ENCODE measurements at places on chromosomes 12 and 14.
A peak's percentile ranks its signal among the peaks of the same experiment; 100 is the strongest.

- no peak for DNase-seq
These were observed 57.9 kb downstream of the ASCL4 start for GRCh38 chr12:107832441-107832840.

GRCh38 chr14:83923842-83924241, 1606.1 kb upstream of the FLRT2 start:
- DNase-seq = no peak

DNA sequence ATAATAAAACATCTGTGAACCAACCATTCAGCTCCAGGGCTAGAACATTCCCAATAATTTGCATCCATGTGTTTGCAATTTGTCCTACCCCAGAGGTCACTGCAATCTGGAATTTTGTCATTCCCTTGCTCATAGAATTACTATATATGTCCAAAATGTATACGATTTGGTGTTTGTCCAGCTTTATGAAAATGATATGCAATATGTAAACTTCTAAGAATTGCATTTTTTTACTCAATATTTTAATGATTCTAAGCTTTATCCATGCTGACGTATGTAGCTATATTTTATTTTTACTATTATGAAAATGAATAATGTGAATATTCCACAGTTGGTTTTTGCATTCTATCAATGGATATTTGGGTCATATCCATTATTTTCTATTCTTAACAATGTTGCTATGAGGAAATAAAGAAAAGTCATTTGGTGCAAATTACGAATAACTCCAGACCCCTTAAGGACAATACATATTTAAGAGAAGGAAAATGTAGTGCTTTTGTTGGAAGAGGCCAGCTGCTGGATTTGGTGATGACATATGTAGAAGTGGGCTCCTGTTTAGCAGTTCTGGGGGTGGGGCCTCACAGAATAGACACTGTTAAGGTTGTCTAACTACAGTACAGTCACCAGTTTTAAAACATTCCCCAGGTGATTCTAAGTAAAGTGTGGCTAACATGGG, 139.4 kb downstream of the SLC38A4 start:
- DNase-seq = no peak

DNA sequence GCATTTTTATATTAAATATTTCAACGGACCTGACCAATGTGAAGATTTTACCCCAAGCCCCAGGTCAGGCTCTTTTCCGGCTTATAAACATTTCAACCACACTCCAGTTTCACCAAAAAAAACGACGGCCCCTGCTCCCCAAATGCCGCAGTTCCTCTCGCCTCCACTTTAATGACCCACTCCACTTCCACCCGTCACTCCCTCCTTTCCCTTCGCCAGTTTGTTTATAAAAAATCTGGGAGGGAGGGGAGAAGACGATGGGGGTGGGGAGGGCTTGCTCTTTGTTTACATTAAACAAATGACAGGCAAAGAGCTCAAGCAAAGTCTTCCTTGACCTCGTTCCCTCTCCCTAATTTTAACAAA, 5.4 kb downstream of the SIX6 start:
- no peak for DNase-seq

GRCh38 chr12:92938018-92938417, 8.9 kb upstream of the EEA1 start:
- peak; percentile 18 for DNase-seq

DNA sequence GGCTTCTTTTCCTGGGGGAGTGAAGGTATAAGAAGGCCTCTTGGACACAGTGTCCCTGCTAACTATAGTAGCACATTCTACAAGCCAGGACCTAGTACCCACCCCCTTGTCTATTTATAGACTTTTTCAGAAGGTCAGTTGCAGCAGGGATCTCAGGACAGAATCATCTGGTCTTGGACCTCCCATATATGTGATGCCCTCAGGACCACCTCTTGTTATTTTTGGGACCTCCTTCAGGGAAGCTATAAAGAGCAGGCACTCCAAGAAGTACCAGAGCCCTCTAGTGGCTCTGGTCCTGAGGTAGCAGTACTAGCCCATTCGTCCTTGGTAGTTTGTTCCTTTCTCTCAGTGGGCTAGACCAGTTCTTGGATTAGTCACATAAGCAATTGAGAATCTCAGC, 4.3 kb downstream of the COQ10A start:
- DNase-seq = no peak

Measured in GM10248 (cell line).